ENCODE measurements at places on chromosomes 3 and 15.
A peak's percentile ranks its signal among the peaks of the same experiment; 100 is the strongest.

GRCh38 chr3:82157952-82158351, 396.5 kb upstream of the GBE1 start:
- H3K36me3 ChIP-seq, result no peaks in the 10 kb centered on the region
- H3K27ac ChIP-seq, result no peak overlapping the region
- H3K27me3 ChIP-seq, result no peaks in the 10 kb centered on the region
- H3K4me3 ChIP-seq, result no peak overlapping the region

DNA sequence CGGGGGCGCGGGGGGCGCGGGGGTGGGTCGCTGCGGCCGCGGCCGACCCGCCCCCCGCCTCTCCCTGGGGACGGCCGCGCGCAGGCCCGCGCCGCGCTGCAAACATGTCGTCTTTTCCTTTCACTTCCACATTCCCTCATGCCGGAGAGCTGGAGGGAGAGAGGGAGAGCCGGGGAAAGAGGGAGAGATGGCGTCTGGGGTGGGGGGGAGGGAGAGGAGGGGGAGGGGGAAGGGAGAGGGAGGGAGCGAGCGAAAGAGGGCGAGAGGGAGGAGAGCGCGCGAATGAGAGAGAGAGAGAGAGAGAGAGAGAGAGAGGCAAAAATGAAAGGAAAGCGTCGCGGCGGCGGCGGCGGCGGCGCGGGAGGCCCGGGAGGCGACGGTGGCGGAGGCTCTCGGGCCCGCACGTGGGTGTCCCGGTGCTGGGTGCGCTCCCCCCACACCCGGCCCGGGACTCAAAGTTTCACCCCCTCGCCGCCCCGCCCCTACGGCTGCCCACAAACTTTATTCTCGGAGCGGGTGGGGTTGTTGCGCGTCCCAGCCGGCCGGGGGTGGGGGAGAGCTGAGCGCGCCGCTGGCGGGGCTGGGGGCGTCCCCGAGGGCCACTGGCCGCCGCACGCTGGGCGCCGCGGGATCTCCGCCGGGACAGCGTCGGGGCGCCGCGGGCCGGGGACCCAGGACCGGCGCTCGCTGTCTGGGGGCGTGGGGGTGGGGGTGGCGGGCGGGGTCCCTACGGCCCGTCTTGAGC, 731 bp downstream of the ZNF710 start:
- peak overlapping the region; percentile 80 for H3K4me3 ChIP-seq
- peaks cover 58% of the 10 kb centered on the region for H3K4me1 ChIP-seq
- peak; percentile 38 for DNase-seq
- H3K27me3 ChIP-seq, result no peaks in the 10 kb centered on the region
- peak overlapping the region; percentile 87 for H3K27ac ChIP-seq

DNA sequence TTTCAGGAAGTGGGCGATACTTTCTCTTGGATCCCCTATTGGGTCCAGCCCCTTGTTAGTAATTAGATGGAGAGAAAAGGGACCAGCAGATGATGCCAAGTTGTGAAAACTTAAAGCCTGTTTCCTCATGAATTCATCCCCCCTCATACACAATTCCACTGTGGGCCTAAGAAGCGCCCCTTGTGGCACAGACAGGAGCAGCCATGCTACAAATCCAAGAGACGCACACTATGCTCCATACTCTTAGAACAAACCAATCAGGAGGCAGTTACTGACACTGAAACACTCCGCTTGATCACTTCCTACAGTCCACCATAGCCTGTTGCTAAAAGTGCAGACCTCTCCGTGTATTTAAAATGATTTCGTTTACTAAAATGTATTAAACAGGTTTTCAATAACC, 111.3 kb upstream of the ARRDC4 start:
- H3K36me3 ChIP-seq, result no peaks in the 10 kb centered on the region
- no peak overlapping the region for H3K27ac ChIP-seq
- no peak for DNase-seq
- H3K27me3 ChIP-seq, result peaks cover 8% of the 10 kb centered on the region
- no peak overlapping the region for H3K4me3 ChIP-seq
- H3K4me1 ChIP-seq, result no peaks in the 10 kb centered on the region

DNA sequence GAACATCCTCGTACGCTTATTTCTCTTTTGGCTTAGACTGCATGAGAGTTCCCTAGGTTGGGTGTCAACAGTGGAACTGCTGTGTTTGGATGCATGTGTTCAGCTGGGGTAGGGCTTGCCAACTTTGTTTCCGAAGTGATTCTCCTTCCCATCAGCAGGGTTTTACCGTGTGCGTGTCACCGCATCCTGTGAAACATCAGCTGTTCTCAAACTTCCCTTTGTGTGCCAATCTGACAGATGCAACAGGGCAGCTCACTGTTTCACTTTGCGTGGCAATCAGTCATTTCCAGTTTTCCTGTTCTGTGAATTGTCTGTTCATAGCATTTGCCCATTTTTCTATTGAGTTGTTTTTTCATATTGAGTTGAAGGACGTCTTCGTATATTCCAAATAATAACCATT, 218.8 kb downstream of the VPS13C start:
- H3K27me3 ChIP-seq, result peaks cover 11% of the 10 kb centered on the region
- no peak overlapping the region for H3K27ac ChIP-seq
- no peaks in the 10 kb centered on the region for H3K4me1 ChIP-seq
- no peak for DNase-seq
